ENCODE measurements at places on chromosomes 16 and 17.
A peak's percentile ranks its signal among the peaks of the same experiment; 100 is the strongest.

DNA sequence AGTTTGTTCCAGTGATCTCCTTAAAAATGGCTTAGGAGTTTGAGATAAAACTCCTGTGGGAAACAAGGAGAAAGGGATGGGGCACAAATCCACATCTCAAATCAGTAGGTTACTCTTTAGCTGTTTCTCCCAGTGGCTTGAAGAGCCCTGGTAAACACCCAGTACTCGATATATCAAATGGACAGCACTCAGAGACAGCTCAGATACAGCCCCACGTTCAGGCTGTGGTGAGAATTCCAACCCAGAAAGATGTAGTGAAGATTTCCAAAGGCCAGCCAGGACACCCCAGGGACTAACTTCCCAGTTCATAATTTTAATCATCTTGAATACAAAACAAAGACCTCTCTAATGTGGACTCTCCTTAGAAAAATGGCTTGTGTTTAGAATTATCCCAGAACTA is 6.4 kb upstream of the VEZF1 start:
- no peak for DNase-seq

GRCh38 chr17:8338753-8339140 is 893 bp upstream of the ODF4 start:
- no peak for DNase-seq

- peak; percentile 17 for DNase-seq
Observed at GRCh38 chr17:3558603-3559269, 1.1 kb upstream of the TRPV3 start.

DNA sequence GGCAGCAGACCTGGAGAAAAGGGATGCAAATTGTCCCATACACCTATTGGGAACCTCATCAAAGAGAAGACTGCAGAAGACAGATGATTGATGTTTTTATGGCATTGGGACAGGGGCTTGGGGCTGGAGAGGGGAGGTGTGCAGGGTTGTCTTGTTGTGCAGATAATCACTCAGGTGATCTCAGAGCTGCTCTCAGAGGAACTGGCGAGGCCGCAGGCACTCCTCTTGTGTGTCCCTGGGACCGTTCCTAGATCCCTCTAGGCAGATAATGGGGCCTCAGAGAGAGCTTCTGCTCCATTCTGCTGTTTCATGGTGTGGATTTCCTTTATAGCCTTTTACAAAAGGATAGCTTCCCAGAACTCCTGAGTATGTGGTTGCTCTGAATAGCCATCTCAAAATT is 1.6 kb downstream of the RNF213 start:
- no peak for DNase-seq

DNA sequence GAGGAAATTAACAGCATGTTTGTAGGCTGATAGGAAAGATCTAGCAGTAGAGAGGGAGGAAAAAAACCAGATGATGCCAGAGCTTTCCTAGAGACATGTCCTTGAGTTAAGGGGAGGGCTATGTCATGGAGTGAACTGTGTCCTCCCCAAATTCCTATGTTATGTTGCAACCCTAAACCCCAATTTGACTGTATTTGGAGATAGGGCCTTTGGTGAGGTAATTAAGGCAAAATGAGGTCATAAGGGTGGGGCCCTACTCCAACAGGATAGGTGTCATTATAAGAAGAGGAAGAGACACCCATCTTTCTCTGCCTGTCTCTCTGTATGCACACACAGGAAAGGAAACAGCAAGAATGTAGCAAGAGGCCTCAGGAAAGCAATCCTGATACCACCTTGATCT is 195.3 kb upstream of the AXIN2 start:
- no peak for DNase-seq

GRCh38 chr16:1779741-1780676 is 2.4 kb downstream of the SPSB3 start:
- DNase-seq = no peak

DNA sequence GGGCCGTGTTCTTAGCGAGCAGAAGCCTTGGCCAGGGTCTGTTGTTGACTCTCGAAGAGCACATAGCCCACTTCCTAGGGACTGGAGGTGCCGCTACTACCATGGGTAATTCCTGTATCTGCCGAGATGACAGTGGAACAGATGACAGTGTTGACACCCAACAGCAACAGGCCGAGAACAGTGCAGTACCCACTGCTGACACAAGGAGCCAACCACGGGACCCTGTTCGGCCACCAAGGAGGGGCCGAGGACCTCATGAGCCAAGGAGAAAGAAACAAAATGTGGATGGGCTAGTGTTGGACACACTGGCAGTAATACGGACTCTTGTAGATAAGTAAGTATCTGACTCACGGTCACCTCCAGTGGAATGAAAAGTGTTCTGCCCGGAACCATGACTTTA is 18.5 kb downstream of the RSPRY1 start:
- DNase-seq = no peak

DNA sequence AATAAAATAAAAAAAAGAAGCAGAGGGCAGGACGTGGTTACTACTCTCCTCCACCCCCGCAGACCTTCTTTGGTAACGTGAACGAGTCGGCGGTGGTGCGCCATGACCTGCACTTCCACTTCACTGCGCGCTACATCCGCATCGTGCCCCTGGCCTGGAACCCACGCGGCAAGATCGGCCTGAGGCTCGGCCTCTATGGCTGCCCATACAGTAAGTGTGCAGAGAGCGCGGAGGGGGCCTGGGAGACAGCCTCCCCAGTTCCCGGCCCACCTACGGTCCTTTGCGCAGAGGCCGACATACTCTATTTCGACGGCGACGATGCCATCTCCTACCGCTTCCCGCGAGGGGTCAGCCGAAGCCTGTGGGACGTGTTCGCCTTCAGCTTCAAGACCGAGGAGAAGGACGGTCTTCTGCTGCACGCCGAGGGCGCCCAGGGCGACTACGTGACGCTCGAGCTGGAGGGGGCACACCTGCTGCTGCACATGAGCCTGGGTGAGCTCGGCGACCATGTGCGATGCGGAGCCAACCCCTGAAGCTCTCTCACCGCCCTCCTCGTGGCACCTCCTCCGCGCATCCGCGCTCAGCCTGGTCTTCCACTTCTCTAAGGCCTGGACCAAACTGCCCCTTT is 2.7 kb downstream of the CNTNAP1 start:
- DNase-seq = no peak

- DNase-seq = peak; percentile 34
Observed at GRCh38 chr16:74601126-74601871, 5.6 kb downstream of the GLG1 start.

DNA sequence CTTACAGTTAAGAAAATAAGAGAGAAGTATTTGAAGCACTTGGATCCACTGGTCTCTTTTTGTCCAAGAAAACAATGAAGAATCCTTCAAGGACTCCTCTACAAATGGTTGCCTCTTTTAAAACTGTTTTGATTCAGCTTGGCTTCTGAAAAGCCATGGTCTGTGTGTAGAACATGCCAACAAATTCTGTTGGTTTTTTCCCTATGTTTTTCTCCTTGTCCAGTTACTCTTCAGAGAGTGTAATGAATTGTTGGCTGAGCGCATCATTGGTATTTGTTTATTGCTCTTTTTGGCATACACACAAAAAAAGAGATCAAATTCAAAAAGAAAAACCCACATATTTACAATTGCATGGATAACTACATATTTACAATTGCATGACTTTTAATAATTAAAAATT is at the start of gene ABCA10:
TSS of gene ABCA10 (minus strand) at position 249 of the 400 bp plus-strand sequence. CDS start 3,466 bp downstream, outside the sequence.
- no peak for DNase-seq

GRCh38 chr17:12528036-12528435 is 137.7 kb upstream of the MYOCD start:
- DNase-seq = no peak

- DNase-seq = no peak
Observed at GRCh38 chr17:49247944-49248343, 17.4 kb upstream of the PHOSPHO1 start.

DNA sequence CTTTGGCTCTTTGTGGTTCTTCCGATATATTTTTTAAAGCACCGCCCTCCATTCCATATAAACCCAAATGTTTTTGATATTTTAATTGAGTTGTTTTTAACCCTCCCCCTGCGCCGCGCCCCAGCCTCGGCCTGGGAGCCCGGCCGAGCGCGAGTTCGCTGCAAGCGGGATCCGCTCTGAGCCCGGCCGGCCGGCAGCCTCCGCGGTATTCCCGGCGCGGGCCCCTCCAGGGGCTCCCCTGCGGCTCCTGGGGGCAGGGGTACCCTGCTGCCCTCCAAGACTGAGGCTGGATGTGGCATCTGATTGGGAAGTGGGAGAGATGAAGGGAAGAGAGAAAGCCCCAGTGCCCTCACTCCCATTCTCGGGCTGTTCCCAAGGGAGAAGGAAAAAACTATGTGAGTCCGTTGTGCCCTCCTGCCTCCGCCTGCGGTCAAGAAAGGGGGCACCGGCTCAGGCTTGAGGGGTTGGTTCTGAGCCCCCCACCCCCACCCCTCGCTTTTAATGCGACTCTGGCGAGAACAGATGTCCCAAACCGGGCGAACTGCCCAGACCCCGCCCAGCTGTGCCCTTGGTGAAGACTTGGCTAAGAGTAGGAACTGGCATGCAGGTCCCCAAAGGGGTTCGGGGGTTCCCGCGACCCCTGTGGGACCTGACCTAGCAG is 8.6 kb downstream of the NEUROD2 start:
- no peak for DNase-seq

DNA sequence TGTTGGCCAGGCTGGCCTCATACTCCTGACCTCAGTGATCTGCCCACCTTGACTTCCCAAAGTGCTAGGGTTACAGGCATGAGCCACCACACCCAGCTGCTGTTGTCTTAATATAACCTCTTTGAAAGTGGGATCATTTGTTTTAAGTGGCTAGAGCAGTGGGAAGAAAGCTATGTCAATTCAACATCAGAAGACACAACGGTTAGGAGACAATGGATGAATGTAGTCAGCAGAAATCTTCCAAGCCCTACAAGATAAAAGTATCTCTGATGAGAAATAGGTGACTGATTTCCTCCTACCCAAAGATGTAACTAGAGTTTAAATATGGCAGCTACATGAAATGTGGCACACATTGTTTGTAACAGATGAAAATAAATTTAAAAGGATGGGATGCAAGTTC is 20.0 kb upstream of the TRIM25 start:
- no peak for DNase-seq

Measured in activated T-cell treated with anti-CD3 and anti-CD28 coated beads for 4 hours (primary cell).